ENCODE measurements at places on chromosomes 6 and 20.
A peak's percentile ranks its signal among the peaks of the same experiment; 100 is the strongest.

DNA sequence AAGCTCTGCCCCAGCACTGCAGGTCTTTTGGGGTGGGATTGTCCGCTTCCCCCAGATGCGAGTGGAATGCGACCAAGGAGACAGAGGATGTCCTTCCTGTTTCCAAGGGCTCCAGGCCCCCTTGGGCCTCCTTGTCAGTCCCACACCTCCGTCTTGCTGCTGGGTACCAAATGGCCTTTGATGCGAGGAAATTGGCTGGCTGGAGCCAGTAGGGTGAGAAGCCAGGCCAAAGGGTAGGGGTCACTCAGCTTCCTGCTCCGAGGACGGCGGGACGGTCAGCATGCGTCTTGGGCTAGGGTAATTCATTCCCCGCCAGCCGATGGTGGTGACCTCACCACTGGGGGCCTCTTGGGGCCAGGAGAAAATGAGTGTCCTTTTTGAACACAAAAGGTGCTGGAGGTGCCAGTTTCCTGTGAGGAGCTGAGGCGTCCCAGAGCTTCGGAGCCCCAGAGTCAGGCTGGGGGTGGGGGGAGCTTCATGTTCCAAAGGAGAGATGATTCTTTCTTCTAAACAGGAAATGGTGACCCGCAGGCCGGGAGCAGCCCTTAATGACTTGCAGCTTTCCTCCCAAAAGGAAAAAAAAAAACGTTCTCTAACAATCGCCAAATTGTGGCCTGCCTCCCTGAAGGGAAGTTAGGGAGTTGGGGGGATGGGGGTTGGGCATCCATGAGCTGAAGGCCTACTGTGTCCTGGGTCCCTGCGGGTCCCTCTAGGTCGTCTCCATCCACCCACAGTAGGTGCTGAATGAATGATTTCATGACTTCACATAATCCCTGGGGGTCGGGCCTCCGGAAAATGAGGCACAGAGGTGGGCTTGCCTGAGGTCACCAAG, 6.7 kb downstream of the SNAI1 start:
- H3K36me3 ChIP-seq: no peaks in the 10 kb centered on the region
- no peak overlapping the region for H3K27ac ChIP-seq
- H3K27me3 ChIP-seq: no peaks in the 10 kb centered on the region
- no peak for DNase-seq

DNA sequence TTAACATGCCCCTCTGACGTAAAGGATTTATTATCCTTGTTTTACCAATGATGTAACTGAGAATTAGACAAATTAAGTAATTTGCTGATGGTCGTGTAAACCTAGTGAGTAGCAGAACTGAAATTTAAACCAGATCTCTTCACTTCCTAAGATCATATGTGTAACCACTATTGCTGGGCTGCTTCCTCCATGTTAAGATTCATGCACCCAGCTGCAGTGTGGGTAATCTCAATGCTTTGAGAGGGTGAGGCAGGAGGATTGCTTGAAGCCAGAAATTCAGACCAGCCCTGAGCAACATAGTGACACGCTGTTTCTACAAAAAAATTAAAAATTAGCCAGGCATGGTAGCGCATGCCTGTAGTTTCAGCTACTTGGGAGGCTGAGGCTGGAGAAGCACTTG, 97.9 kb downstream of the L3MBTL3 start:
- peaks cover 48% of the 10 kb centered on the region for H3K36me3 ChIP-seq
- DNase-seq: no peak
- H3K4me1 ChIP-seq: peaks cover 25% of the 10 kb centered on the region
- H3K27me3 ChIP-seq: no peaks in the 10 kb centered on the region
- H3K4me3 ChIP-seq: no peak overlapping the region
- no peak overlapping the region for H3K27ac ChIP-seq

- DNase-seq: no peak
- no peak overlapping the region for H3K27ac ChIP-seq
- no peaks in the 10 kb centered on the region for H3K4me1 ChIP-seq
- no peaks in the 10 kb centered on the region for H3K36me3 ChIP-seq
- H3K27me3 ChIP-seq: no peaks in the 10 kb centered on the region
Observed at GRCh38 chr20:50242863-50243609, 52.4 kb downstream of the CEBPB start.

DNA sequence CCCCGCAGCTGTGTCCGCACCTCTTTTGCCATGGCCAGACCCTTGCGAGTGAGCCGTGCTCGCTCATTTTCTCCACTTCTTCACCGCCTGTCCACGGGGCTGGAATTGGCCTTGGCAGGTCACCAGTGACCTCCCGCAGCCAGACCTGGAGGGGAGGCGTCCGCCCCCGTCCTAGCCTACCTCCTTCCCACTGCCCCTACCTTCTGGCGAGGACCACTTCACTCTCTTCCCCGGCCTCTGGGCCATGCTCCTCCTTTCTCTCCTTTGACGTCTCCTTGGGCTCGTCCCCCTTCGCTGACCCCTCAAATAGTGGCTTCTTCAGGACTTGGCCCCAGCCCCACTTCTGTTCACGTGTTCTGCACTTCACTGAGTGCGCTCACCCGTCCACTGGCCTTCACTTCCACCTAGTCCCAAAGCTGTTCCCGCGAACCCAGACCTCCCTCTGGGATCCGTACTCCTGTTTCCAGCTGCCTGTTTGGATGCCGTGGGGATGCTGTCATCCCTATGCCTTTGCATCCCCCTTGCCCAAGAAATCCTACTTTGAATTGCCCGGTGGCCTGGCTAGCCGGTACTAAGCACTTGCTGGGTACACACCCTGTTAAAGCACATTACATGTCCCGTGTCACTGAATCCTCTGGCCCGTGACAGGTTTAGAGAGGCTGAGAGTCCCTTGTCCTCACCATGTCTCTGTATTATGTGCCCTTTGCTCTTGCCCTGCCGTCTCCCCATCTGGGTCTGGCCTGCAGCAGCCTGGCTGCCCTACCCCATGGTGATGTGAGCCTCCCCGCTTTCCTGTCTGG, 33.0 kb downstream of the SPATA2 start:
- no peaks in the 10 kb centered on the region for H3K27me3 ChIP-seq
- DNase-seq: no peak
- H3K27ac ChIP-seq: peak overlapping the region; percentile 40
- no peak overlapping the region for H3K4me3 ChIP-seq
- peaks cover 2% of the 10 kb centered on the region for H3K4me1 ChIP-seq

GRCh38 chr20:32206760-32207625, 550 bp downstream of the PLAGL2 start:
- H3K36me3 ChIP-seq: peaks cover 94% of the 10 kb centered on the region
- H3K27me3 ChIP-seq: no peaks in the 10 kb centered on the region
- peak overlapping the region; percentile 92 for H3K4me3 ChIP-seq
- peaks cover 73% of the 10 kb centered on the region for H3K4me1 ChIP-seq

- peaks cover 9% of the 10 kb centered on the region for H3K4me1 ChIP-seq
- H3K27me3 ChIP-seq: peaks cover 24% of the 10 kb centered on the region
- H3K4me3 ChIP-seq: no peak overlapping the region
Observed at GRCh38 chr20:548906-549305, 5.3 kb upstream of the CSNK2A1 start.

DNA sequence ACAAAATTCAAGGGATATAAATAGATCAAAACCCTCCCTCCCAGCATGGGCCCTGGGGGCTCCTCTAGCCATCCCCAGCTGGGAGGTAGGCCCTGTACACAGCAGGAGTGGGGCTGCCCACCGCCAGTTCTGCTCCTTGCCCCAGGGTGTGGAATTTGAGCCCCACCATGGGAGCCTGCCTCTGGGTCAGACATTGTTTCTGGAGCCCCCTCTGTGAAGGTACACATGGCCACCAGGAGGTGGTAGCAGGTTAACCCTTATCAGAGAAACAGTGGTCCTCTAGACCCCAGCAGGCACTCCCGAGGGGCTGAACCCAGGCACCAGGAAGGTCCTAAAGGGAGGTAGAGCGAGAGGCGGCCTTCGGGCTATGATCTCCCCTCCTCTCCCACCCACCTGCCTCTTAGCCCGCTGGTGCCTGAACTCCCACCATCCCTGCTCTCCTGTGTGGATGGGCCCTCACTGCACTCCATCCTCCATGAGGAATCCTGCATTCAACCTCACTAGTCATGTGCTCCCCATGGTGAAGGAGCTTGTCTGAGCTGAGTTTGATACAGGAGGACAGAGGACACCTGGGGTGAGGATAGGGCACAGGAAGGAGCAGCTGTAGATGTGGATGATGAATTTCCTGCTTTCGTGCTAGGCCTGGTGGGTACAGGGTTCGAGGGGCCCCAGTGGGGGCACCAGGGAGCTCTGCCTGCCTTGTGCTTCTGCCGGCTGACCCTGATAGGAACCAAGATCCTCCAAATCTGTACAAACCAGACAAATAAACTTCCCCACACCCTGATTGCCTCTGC, 114.9 kb downstream of the GRM4 start:
- H3K36me3 ChIP-seq: no peaks in the 10 kb centered on the region
- no peak for DNase-seq
- no peaks in the 10 kb centered on the region for H3K27me3 ChIP-seq
- H3K27ac ChIP-seq: no peak overlapping the region
- no peak overlapping the region for H3K4me3 ChIP-seq
- no peaks in the 10 kb centered on the region for H3K4me1 ChIP-seq

DNA sequence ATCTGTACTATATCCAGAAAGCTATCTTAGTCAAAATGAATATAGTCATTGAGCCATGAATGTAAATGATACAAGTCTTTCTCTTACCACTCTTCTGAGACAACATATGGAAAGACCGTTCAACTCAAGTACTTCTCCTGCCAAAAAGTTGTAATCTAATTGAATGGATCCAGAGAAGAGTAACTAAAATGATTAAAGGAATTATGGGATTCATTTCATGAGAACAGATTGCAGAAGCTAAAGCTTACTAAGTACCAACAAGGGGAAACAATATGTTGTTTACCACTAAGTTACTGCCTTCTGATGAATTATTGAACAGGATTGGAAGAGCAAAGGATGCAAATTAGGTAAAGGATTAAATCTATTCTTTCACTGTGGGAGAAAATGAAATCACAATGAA, 2.0 kb upstream of the LGSN start:
- H3K4me3 ChIP-seq: no peak overlapping the region
- no peaks in the 10 kb centered on the region for H3K36me3 ChIP-seq
- no peaks in the 10 kb centered on the region for H3K4me1 ChIP-seq
- no peak overlapping the region for H3K27ac ChIP-seq

DNA sequence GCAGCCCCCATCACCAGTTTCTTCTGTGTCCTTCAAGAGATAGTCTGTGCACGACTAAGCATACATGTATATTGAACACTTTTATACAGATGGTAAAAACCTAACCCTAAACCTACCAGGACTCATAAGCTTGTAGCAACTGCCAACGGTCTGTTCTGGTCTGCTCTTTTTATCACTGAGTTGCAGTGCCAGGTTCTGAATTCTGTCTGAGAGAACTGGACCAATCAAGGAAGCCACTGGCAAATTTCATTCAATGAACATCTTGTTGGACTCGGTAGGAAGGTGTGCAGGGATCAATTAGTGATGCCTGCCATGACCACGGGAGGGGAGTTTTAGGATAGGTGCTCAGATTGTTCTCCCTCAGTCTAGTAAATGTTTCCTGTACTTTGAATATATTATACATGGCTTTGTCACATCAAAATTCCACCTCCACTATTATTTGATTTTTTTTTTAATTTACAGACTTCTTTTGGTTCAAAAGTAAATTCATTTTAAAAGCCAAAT, 146.8 kb downstream of the EYA2 start:
- peaks cover 23% of the 10 kb centered on the region for H3K27me3 ChIP-seq
- H3K27ac ChIP-seq: no peak overlapping the region
- H3K4me3 ChIP-seq: no peak overlapping the region
- no peaks in the 10 kb centered on the region for H3K36me3 ChIP-seq
- H3K4me1 ChIP-seq: no peaks in the 10 kb centered on the region

GRCh38 chr6:4924661-4925271, 79.1 kb downstream of the RPP40 start:
- no peak for DNase-seq
- H3K27me3 ChIP-seq: no peaks in the 10 kb centered on the region
- H3K36me3 ChIP-seq: peaks cover 16% of the 10 kb centered on the region
- H3K4me1 ChIP-seq: peaks cover 44% of the 10 kb centered on the region

DNA sequence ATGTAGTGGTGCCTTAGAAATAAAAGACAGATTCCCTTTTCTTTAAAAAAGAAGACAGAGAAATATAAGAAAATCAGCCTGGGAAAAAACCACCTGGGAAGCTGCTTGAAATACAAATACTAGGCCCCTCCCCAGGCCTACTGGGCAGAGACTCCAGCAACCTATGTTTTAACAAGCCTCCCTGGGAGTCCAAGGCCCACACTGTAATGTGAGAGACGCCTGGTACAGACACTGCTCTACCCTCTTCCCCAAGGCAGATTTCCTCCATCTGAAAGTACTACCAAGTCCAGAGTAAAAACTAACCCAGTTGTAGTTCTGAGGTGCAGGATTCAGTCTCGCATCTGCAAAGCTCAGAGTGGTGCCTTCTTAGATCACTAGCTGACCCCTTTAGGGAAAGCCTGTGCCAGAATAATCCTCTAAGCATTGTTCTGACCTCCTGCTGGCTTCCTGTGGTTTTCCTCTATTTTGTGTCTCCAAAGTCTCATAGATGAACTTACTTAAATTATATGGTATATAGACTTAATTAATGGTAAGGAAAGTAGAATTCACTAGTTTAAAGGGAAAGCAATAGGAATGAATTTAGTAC, 270.2 kb upstream of the SLC35B3 start:
- no peaks in the 10 kb centered on the region for H3K36me3 ChIP-seq
- H3K4me1 ChIP-seq: no peaks in the 10 kb centered on the region
- H3K4me3 ChIP-seq: no peak overlapping the region
- peaks cover 2% of the 10 kb centered on the region for H3K27me3 ChIP-seq

DNA sequence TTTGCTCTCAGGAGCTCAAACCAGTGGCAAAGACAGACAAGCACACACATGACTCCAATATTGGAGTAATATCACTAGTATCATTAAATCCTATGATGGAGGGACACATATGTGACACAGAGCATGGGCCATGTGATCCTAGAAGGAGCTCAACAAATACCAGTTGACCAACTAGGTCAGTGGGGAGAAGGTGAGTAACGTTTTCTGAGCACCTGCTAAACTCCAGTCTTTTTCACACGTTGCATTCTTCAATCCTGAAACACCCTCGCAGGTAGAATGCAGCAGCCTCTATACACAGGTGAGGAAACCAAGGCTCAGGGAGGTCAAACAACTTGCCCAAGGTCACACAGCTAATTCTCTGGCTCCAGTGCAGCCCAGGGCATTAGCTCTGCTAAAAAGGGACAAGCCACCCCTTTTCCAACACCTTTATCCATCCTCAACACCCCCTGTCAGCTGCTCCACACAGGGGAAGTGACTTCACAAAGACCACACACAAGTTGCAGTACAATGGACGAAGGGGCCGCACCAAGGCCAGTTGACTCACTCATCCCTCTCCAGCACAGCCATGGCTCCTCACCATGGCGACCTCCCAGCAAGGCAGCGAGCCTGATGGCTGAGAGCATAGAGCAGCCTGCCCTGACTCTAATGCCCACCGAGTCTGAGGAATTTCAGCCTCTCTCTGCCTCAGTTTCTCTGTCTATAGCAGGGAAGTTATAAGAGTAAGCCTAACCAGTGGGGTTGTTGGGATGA, 4.4 kb downstream of the CAPN11 start:
- H3K4me3 ChIP-seq: no peak overlapping the region
- peaks cover 9% of the 10 kb centered on the region for H3K27me3 ChIP-seq

DNA sequence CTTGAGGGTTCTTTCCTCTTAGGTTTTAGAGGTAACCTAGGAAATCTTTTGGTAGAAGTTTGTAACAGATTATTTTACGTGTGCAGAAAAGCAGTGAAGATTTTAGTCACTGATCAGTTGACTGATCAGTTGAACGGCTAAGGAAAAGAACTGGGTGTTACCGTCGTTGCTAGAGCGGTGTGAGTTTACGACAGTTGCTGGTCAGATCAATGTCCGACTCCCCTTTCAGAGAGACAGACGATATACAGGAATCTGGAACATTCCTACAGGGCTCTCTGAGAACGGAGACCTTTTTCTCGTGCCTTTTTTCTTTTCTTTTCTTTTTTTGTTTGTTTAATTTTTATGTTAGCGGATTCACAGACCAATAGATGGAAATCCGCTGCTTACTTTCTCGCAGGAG, 132.1 kb upstream of the ZNF184 start:
- peaks cover 28% of the 10 kb centered on the region for H3K4me1 ChIP-seq
- peak overlapping the region; percentile 53 for H3K4me3 ChIP-seq
- DNase-seq: no peak
